ENCODE measurements at places on chromosomes 1 and 21. TPM values are rescaled to one million over a fixed set of nuclear protein-coding genes. Genes with fewer than 3 reads are reported as not detected.

Gene PRRX1
- total RNA-seq = not detected

Gene UQCRHL
- 1.5 TPM for total RNA-seq

Gene PRAMEF1
- total RNA-seq = not detected

Gene AVPR1B
- not detected for total RNA-seq

Gene DHRS3
- total RNA-seq = 66.4 TPM

Gene COL11A1
- total RNA-seq = not detected

Gene TNFRSF8
- total RNA-seq = 35.1 TPM

Gene RAB3B
- 0.02 TPM for total RNA-seq

Gene ELAPOR1
- 32.0 TPM for total RNA-seq

Gene PHLDA3
- total RNA-seq = 12.0 TPM

Gene GNB1
- 403 TPM for total RNA-seq

Gene AKNAD1
- total RNA-seq = not detected

Gene PPIAL4G
- total RNA-seq = 0.09 TPM

Gene KANK4
- total RNA-seq = not detected

All from activated CD4-positive, alpha-beta T cell treated with anti-CD3 and anti-CD28 coated beads, Interleukin-2, amount 10 ng/mL, durations not matched to agents 24 days and 14 days (primary cell).